NCI-H1694 (cell line): ENCODE measurements at places on chromosomes 2 and 18.

GRCh38 chr18:76432274-76432755, 62.7 kb downstream of the ZNF516 start:
- no peak for DNase-seq

- no peak for DNase-seq
Observed at GRCh38 chr18:45136381-45137086, 455.8 kb downstream of the SETBP1 start.

DNA sequence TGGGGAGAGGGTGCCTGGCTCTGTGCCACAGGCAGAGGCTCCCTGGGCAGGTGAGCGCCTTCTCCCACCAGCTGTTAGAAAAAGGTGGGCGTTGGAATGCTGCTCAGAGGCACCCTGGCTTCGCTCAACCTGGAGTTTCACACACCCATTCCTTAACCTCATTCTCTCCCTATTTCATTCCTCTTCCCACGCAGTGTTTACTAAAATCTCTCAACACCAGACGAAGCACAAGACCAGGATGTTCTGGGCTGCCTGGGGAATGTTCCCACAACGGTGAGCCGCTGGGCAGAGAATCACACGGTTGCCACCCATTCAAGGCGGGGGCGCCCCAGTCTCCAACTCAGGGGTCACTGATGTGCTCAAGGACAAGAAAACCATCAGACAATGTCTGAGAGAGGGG, 64.5 kb downstream of the TGFA start:
- DNase-seq: no peak

GRCh38 chr2:108637304-108637669, 82.0 kb upstream of the RANBP2 start:
- no peak for DNase-seq

DNA sequence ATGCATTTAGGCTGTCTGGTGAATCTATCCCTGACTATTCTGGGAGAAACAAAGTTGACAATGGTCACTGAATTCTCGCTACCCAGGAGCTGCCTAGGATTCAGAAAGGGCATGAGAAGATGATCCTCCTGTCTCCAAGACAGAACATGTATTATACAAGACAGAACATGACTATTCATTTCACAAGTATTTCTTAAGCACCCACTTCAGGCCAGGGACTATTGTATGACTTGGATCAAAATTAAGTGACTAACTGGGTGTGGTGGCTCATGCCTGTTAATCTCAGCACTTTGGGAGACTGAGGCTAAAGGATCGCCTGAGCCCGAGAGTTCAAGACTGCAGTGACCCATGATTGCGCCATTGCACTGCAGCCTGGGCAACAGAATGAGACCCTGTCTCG, 235.8 kb upstream of the RAB12 start:
- DNase-seq: no peak

- DNase-seq: peak; percentile 35
Observed at GRCh38 chr2:80238692-80239469, 65.7 kb downstream of the LRRTM1 start.

- DNase-seq: no peak
Observed at GRCh38 chr2:43251171-43251731, 24.8 kb upstream of the ZFP36L2 start.

- DNase-seq: no peak
Observed at GRCh38 chr2:61262699-61263098, 100.7 kb downstream of the C2orf74 start.

DNA sequence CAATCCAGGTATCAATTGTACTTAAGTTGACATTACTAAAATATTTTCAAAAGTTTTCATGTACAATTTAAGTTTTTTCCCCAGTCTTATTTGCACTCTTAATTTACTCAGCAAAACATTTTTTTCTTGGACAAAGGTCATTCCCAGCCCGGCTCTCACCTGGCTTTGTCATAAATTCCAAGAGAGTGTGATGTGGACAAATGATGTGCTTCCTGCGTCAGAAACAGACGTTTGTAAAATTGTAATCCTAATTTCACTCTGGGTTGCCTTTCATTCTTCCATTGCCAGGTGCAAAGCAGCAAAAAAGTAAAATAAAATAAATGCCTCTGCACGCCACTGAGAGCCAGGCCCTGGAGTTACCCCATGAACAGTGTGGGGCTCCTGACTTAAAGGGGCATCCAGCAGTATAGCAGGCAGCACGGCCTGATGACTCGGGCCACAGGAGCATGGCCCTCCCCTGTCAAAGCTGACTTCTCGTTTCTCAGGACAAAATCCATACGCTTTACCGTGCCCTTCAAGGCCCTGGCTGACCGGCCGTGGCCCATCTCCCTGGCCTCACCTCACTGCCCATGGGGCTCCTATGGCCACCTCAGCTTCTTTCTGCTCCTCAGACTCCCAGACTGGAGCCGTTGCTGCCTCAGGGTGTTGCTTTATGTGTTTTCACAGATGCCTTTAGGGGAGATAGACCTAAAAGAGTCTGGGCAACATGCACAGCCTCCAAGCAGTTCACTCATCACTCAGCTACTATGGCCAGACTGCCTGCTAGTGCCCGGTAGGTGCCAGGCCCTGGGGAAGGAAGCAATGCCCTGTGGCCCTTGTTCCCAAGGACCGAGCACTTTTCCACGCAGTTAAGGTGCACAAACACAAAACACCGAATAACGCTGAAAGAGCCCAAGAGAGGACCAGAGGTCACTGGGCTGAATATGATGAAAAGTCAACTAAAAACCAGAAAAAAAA, 7.6 kb upstream of the TMEM185B start:
- DNase-seq: no peak

- DNase-seq: no peak
Observed at GRCh38 chr18:23102493-23103261, 32.6 kb upstream of the CABLES1 start.

DNA sequence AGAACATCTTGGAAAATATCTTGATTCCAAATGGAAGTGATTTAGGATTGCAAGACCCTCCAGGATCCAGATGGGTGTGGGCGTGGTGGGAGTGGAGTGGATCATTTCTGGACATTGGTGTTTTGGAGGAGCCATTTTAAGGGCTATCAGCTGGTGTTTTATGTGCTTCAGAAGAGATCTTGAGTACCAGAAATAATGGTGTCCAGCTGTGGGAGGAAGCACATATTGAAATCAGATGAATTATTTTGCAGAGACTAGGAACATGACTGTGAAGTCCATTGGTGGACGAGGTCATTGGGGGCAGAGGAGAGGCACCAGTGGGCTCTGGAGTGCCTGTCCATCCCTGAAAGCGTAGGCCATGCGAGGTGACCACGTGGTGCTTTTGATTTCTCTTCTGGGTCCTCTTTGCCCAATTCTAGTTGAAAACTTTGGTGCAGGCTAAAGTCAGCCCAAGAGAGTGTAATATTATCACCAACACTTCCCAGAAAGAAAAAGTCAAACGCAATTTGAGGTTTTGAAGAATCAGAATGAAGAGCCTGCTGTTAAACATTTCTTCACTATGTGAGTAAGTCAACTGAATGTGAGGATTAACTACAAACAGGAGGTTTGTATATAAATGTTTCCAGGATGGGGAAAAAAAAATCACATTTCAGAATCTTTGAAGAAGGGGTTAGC, 31.6 kb downstream of the RNF144A start:
- DNase-seq: no peak

- peak; percentile 46 for DNase-seq
Observed at GRCh38 chr2:209771474-209772289, at the start of gene UNC80. Gene UNC80, plus strand, starts transcription at chr2:209771832. Its CDS starts 241 bp downstream, at chr2:209772073.

DNA sequence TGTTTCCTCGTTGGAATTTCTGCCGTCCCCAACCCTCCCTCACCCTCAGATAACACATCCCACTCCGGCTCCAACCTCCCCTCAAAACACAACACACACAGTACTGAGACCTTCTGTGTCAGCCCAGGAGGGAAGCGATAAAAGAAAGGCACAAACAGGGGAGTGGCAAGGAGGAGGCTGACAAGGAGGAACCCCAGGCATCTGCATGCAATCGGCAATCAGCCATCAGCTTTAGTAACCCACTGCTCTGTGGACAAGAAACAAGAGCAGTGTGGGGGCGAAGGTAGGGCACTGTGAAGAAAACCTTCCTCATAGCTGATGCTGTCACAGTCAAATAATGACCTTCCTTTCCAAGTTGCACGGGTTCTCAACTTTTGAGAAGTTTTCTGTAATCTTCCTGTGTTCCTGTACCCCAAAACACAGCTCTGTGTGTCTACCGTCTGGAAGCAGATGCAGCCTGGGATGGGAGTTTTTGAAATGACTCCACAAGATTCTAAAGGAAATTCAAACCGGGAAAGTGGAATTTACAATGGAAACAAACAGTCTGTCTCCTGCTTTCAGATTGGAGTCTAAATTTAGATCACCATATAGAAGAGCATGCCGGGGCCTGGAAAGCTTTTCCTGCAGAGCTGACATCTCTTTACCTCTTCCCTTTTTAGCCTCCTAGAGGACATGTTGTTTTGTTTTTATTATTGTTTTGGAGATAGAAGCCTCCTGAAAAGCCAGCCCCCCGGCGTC, 16.4 kb upstream of the LPIN2 start:
- DNase-seq: no peak

GRCh38 chr2:47905386-47906156, 727 bp downstream of the FBXO11 start:
- DNase-seq: peak; percentile 9

GRCh38 chr2:196677404-196677803, 37.9 kb downstream of the CCDC150 start:
- no peak for DNase-seq

- DNase-seq: no peak
Observed at GRCh38 chr18:44805176-44805575, 124.5 kb downstream of the SETBP1 start.

DNA sequence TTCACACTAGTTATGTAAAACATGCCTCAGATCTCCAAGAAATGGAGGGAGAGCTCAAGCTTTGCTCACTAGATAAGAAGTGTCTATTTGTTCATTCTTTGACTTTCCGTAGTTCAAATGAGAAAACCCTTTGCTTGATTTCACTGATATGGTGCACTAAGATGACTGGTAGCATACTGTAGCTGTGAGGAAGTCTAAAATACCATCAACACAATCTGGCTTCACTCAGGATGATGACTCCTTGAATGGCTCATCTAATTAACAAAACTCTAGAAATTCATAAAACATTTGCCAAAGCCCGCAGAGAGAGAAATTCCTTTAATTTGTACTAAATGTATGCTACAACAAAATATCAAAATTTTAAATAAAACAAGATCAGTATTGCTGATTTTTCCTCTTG, 152.8 kb upstream of the STK17B start:
- DNase-seq: no peak

GRCh38 chr2:121855510-121855909, 100.1 kb downstream of the TSN start:
- no peak for DNase-seq

DNA sequence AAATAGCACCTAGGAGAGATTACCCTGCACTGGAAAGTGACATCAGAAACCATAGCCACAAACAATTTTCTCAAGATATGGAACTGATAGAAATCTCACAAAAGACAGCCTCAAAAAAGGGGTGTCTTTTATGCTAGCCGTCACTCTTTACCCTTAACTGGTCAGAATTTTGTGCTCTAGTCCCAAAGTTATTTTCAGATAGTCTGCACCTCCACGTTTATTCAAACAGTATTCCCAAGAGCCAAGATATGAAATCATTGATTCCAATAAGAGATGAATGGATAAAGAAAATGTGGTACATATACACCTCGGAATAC, 23.5 kb upstream of the PMAIP1 start:
- no peak for DNase-seq

GRCh38 chr2:228986961-228987360, 284.1 kb downstream of the PID1 start:
- DNase-seq: no peak

- no peak for DNase-seq
Observed at GRCh38 chr2:237490009-237490711, 3.1 kb downstream of the MLPH start.

DNA sequence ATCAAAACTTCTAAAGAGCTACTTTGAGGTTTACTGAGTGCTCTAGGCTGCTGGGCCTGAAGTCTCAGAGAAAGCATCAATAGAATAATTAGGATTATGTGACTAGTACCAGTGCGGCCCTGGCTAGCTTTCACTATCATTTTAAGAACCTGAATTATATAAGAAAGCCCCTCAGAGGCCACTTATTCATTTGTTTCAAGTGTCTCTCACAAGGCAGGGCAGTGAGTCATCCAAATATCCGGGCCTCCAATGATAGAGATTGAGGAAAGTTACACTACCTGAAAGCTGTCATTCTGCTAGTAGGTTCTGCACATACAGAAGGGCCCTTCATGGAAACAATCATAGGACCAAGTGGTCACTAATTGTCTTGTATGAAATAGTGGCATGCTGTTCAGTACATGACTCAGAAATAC, 193.1 kb downstream of the L3MBTL4 start:
- DNase-seq: no peak

DNA sequence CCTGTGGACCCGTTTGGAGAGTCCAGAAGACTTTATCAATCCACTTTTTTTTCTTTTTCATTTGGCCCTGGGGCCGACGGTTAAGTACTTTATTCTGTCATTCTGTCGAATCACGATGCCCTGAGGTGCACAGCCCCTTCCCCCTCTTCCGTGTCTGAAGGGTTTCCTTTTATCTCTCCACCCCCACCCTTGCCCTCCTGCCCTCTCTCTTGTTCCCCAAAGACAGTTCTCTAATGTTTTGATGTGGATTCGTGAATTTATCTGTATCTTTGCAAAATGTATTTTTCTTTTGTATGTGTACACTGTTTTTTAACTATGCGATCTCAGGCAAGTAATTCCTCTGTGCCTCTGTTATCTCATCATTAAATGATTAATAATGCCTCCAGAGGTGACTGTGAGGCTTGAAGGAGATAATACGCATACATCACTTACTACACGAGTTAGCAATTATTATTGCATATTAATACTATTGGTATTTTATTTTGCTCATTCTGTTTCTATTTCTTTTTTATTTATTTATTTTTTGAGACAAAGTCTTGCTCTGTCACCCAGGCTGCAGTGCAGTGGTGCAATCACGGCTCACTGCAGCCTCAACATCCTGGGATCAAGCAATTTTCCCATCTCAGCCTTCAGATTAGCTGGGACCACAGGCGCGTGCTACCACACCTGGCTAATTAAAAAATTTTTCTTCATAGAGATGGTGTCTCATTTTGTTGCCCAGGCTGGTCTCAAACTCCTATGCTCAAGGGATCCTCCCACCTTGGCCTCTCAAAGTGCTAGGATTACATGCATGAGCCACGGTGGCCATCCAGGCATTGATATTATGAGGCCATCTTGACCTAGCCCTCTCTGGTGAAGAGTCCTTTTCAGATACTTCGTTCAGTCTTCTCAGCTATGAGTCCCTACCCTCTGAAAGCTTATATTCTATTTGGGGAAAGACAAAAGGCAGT, 1.4 kb upstream of the CASP8 start:
- DNase-seq: no peak

DNA sequence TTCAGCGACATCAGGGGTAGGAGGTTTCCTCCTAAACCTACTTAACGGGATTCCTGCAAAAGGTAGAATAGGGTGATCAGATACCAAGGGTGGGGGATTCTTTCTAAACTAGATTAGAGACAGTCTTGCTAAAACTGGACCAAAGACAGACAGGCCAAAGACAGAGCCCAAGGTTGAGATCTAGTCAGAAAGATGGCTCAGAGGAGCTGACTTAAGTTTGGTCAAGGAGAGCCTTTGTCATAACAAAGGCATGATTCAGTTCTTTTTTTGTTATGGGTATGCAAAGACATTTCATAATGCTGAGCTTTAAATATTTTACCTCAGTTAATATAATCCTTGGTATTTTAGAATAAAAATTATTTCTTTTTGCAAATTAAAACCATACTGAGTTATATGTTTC, 17.8 kb upstream of the GPR75 start:
- DNase-seq: no peak

- DNase-seq: no peak
Observed at GRCh38 chr2:30987566-30987965, 150.7 kb downstream of the GALNT14 start.

GRCh38 chr2:135162786-135163185, 110.7 kb downstream of the RAB3GAP1 start:
- DNase-seq: no peak

- DNase-seq: no peak
Observed at GRCh38 chr18:71807586-71807985, 736.6 kb downstream of the CBLN2 start.
